ENCODE measurements at places on chromosomes 5 and 9. TPM values are rescaled to one million over a fixed set of nuclear protein-coding genes. Genes with fewer than 3 reads are reported as not detected.

GRCh38 chr5:34680896-34681295 lies 24.8 kb downstream of the RAI14 start:
- H3K27me3 ChIP-seq: no peaks in the 10 kb centered on the region
- no peak overlapping the region for H3K27ac ChIP-seq
- H3K4me3 ChIP-seq: no peak overlapping the region
- DNase-seq: no peak
- no peaks in the 10 kb centered on the region for H3K36me3 ChIP-seq

- H3K4me3 ChIP-seq: no peak overlapping the region
- H3K4me1 ChIP-seq: no peaks in the 10 kb centered on the region
- no peak for DNase-seq
- no peak overlapping the region for H3K27ac ChIP-seq
- H3K27me3 ChIP-seq: peaks cover 8% of the 10 kb centered on the region
These were observed 23.8 kb downstream of the LVRN start for GRCh38 chr5:115985802-115986757.

GRCh38 chr5:106860398-106861044 lies 810.2 kb downstream of the EFNA5 start:
- H3K27me3 ChIP-seq: no peaks in the 10 kb centered on the region
- H3K36me3 ChIP-seq: no peaks in the 10 kb centered on the region
- H3K27ac ChIP-seq: no peak overlapping the region
- no peak overlapping the region for H3K4me3 ChIP-seq
- DNase-seq: no peak
- peaks cover 4% of the 10 kb centered on the region for H3K4me1 ChIP-seq

The CRB2 gene
- total RNA-seq: not detected

The ZNF169 gene
- 9.0 TPM for total RNA-seq

- peaks cover 2% of the 10 kb centered on the region for H3K4me1 ChIP-seq
- no peak for DNase-seq
- no peak overlapping the region for H3K4me3 ChIP-seq
- H3K27me3 ChIP-seq: peaks cover 21% of the 10 kb centered on the region
- H3K27ac ChIP-seq: no peak overlapping the region
These were observed 49.6 kb upstream of the ANKRD31 start for GRCh38 chr5:75286211-75286773.

The G3BP1 gene
- 312 TPM for total RNA-seq
